ENCODE measurements at places on chromosomes 1 and 21.

DNA sequence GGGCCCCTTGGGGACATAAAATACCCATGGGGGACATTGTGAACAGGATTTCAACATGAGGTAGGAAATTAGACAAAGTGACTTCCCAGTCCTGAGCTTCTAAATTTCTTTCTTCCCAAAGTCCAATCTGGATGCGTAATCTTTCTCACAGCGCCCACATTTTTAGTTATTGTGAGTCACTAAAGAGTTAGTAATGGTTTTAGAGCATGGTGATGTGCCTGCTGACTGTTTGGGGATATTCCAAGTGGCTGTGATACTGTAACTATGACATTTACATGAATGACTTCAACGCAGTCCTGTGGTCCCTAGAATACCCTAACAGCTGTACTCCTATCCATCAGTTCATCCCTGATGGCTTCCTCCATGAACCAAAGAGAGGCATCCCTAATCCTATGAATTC is 224.0 kb upstream of the COA6 start:
- DNase-seq, result no peak

GRCh38 chr1:21638531-21639341 is 30.4 kb downstream of the RAP1GAP start:
- DNase-seq, result no peak

GRCh38 chr1:189787201-189787600 is 690.5 kb downstream of the BRINP3 start:
- DNase-seq, result no peak

- peak; percentile 49 for DNase-seq
These were observed 114.0 kb upstream of the RAB4A start for GRCh38 chr1:229156872-229157271.

- no peak for DNase-seq
These were observed 20.2 kb upstream of the HTR1D start for GRCh38 chr1:23237508-23237907.

GRCh38 chr1:58779801-58780382 is 4.0 kb downstream of the JUN start:
- DNase-seq, result no peak

DNA sequence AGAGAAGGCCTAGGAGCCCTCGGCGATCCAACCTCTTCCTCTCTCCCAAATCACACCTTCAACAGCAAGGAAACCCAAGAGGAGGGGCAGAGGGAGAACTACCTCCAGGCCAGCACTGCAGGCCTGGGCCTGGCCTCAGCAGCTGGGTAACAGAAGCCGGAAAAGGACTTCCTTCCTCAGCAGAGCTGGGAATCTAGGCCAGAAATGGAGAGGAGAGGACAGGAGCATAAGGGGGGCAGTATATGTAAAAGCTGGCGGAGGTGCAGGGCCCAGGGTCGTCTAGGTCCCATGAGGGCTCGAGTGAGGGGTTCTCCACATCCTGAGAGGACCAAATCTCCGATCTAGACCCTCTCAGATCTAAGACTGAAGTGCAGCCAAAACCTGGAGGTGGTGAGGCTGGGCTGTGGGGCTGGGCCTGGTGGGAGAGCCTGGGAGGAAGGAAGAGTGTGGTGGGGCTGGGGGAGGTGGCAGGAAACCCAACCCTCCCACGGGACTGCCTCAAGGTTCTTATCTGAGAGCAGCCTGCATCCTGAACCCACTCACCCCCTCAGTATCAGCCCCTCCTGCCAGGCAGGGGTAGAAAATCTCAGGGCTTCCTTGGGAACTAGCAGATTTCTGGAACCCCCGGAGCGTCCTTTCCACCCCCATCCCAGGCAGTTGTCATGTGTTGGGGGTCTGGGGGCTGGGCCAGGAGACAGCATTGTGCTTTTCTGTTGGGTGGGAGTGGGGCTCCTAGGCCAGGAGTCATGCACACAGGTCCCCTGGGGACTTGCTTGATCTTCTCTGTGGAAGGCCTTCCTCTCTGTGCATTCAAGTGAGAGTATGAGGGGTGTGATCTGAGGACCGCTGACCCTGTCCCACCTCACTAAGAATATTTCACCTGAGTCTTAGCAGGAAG is 33.0 kb downstream of the PIK3C2B start:
- no peak for DNase-seq

DNA sequence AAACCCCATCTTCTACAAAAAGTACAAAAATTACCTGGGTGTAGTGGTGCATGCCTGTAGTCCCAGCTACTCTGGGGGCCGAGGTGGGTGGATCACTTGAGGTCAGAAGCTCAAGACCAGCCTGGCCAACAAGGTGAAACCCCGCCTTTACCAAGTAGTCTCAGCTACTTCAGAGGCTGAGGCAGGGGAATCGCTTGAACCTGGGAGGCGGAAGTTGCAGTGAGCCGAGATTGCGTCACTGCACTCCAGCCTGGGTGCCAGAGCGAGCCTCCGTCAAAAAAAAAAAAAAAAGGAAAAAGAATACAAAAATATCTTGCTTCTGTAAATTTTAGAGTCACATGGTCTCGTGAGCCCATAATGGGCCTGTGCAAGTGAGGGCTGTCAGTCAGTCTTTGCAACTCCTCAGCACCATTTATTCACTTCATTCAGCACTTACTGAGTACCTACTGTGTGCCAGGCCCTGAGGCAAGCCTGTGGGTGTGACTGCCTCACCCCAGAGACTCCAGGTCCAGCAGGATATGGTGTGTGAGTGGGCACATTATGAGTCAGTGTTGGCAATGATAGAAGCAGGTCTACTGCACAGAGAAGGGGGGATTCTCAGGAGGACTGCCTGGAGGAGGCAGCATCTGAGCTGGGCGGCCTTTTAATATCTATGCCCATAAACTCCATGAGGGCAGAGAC is 46.8 kb upstream of the TARDBP start:
- DNase-seq, result no peak

DNA sequence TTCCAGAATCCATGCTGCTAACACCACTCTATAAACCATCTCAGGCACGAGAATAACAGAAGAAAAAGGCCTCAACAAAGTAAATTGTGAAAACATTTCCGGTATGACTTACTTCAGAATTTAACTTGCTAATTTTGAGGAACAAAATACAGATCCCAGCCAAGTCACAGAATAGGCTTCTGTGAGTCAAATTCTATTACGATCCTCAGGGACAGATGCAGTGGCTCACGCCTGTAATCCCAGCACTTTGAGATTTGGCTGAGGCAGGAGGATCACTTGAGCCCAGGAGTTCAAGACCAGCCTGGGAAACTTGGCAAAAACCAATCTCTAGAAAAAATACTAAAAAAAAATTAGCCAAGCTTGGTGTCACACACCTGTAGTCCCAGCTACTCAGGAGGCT is 8.8 kb upstream of the CCDC27 start:
- DNase-seq, result no peak

- peak; percentile 88 for DNase-seq
These were observed 3.2 kb upstream of the SAMD13 start for GRCh38 chr1:84298328-84298683.

- peak; percentile 34 for DNase-seq
These were observed 855 bp upstream of the IVNS1ABP start for GRCh38 chr1:185317886-185318310.

- DNase-seq, result peak; percentile 78
These were observed 448 bp downstream of the GATAD2B start for GRCh38 chr1:153922076-153922971.

DNA sequence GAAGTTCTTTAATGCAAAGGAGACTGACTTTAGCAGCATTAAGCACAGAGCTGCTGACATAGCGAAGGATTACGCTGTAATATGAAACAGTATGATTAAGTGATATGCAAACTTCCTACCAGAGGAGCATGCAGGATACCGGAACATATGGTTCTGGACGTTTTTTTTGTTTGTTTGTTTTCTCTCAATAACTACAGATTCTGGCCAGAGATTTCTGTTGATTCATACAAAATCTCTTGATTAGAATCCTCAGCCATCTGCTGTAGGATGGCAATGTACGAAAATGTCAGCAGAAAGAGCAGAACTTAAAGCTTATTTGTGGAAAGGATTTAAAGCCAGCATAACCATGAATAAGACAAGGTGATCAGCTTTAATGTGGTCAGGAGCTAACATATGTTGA is 970.7 kb downstream of the KCNT2 start:
- DNase-seq, result peak; percentile 10

DNA sequence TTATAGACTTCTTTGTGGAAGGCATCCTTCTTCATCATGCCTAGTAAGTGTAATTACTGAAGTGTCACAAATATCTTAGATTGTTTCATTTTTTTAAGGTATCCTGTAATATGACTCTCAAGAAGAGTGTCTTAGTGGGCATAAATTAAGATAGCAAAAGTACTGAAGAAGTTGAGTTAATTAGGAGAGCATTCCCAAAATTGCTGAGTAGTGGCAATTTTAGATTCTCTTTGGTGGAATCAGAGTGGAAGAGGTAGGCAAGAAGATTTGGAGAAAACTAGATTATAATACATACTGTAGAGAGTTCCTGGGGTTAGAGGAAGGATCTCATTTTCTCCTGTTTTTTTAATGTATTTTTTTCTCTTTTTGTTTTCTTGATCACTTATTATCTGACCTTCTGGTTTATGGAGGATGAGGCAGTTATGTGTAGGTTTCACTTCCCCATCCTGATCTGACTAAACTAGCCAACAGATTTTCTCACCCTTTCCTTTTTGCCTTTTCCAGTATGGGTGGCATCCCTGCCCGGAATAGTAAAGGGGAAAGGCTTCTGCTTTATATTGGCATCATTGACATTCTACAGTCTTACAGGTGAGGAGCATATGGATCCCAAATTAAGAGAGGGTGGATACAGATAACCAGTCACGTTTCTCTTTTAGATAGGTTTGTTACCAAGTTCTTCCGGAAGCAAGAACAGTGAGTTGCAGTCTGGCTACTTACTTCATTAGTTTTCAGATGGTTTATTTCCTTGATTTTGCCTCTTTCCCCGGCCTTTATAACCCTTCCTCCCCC is 16.7 kb upstream of the PSMD4 start:
- DNase-seq, result no peak

DNA sequence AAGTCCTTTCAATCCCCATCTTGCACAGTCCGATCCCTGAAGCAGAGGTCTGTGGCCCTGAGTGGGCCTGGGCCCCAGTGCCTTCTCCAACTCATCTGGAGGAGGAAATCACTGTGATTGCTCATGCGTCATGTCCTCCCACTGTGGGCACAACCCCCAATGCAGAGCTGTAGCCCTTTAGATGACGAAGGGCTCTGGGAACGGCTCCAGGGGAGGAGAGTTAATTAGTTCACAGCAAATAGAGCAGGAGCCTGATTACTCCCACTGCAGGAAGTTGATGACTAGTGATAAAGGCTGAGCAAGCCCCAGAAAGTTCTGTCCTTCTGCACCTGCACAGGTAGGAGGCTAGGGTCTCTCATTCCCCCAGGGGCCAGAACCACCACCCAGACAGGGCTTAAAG is 111.5 kb downstream of the CCDC185 start:
- DNase-seq, result no peak

- DNase-seq, result no peak
These were observed 49.3 kb downstream of the CD34 start for GRCh38 chr1:207861442-207862177.

DNA sequence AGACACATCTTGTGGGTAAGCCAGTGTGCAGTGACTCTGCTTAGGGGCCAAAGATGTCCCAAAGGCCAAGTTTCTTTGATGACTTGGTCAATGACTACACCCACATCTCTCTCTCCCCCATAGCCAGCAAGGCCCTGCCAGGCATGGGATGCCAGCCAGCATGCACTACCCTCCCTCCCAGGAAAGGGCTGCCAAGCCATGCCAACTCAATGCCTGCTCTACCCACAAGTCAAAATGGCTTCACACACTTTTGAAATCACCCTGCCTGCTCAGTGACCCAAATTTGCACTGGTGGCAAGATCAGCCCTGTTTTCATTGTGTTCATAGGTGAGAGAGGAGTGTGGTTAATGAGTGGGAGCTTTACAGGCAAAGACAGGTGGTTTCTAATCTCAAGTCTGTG is 112.5 kb downstream of the MATN1 start:
- no peak for DNase-seq

- no peak for DNase-seq
These were observed 10.1 kb downstream of the JAM2 start for GRCh38 chr21:25649146-25649545.

DNA sequence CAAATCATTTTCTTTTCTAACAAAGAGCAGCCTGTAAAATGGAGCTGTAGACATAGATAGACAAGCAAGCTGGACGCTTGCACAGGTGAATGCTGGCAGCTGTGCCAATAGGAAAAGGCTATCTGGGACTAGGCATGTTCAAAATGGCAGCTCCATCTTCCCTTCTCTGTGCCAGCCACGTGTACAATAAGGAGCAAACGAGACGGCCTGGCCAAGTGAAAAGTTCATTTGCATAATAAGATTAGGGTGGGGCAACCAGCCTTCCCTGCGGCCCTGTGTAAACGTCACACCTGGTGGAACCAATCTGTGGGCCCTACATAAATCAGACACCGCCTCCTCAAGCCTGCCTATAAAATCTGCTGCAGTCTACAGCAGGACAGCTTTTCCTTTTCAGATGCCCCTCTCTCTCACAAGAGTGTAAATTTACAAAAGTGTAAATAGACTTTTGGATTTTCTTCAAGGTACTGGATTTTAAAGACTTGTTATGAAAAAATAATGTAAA is 16.6 kb upstream of the EDEM3 start:
- no peak for DNase-seq

GRCh38 chr1:116265931-116266863 is 106.8 kb upstream of the ATP1A1 start:
- no peak for DNase-seq

GRCh38 chr1:158212320-158212719 is 31.6 kb downstream of the CD1D start:
- no peak for DNase-seq

GRCh38 chr1:92079441-92079840 is 704 bp upstream of the BTBD8 start:
- no peak for DNase-seq

GRCh38 chr1:95041491-95042165 is 31.1 kb downstream of the ALG14 start:
- peak; percentile 69 for DNase-seq

- DNase-seq, result no peak
These were observed 26.7 kb upstream of the DUSP10 start for GRCh38 chr1:221768444-221769066.
